ENCODE measurements at places on chromosomes 7 and 10.

DNA sequence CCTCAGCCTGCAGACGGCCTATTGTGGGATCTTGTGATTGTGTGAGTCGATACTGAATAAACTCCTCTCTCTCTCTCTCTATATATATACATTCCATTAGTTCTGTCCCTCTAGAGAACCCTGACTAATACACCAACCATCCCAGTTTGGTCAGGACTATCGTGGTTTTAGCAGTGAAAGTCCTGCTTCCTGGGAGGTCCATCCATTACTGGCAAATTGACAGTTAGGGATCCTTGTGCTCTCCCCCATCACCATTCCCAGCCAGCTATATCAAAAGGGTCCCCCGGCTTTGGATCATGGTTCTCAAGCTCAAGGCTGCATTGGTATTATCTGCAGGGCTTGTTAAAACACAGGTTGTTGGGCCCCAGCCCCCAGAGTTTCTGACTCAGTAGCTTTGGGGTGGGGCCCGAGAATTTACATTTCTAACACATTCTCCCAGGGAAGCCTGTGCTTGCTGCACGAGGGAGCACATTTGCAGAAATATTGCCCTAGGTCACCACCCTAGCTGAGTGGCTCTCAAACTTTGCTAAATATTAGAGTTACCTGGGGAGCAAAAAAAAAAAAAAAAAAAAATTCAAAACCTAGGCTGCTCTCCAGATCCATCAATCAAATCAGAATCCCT lies 899.1 kb upstream of the AUTS2 start:
- no peak for DNase-seq

DNA sequence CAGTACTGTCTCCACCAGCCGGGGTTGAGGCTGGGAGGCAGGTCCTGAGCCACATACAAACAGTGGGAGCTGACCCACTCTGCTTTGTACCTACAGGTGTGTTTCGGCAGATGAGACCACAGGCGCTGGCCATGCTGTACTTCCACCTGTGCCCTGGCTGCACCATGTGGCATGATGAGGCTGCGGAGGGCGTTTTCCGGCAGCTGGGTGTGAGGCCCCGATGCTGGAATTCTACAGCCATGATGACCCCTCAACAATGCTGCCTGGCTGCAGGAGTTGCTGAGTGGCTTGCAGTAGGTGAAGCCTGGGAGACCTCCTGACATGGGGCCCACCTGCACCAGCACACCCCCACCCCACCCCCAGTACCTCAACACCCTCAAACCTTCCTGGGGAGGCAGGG lies 18.0 kb downstream of the IMPDH1 start:
- DNase-seq, result no peak

- no peak for DNase-seq
Measured at GRCh38 chr10:110432084-110432483, 65.6 kb upstream of the DUSP5 start.

DNA sequence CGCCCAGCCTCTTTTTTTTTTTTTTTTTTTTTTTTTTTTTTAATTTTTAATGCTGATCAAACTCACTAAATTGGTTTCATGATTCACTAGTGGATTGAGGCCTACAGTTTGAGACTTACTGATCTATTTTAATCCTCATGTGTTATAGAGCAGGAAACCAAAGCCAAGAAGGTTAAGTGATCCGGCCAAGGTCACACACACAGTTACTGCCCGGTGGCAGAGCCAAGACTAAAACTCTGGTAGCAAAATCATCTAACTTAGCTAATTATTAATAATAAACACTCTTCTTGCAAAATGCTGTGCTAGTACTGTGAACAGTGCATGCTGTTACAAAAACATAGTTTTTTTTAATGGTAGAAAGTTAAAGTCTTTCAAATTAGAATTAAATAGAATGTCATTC lies 188.3 kb upstream of the NFE2L3 start:
- no peak for DNase-seq

DNA sequence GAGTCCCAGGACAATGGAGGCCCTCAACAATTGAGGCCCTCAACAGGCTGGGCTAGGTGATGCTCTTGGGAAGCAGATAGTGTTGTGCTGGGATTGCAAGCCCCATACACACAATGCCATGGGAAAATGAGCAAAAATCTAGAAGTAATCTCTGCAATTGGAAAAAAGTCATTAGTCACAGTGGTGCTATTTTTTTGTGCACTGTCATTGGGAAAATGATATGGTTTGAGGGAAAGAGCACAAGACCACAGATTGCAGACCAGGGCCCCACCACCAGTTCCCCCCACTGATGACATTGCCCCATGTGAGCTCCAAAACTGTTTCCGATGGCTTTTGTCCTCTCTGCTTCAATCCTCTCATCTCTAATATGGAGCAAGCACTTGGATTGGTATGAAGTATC lies 1.9 kb downstream of the KCTD7 start:
- DNase-seq, result no peak

DNA sequence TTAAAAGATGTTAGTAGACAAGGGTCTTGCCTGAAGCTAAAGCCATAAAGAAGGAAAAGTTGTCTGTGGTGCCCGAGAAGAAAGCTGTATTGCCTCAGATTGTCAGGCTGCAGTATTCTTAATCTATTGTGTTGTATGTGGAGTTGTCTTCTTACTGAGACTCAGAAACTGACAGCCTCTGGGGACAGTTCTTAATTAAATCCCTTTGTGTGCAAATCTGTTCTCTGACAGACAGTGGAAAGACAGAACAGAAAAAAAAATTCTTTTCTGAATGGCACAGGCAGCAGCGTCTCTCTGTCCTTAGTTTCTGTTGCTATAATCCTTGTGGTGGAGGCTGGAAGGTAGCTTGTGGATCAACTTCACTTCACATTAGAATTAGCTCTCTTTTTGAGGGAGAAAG lies 16.8 kb downstream of the VWC2 start:
- DNase-seq, result no peak

DNA sequence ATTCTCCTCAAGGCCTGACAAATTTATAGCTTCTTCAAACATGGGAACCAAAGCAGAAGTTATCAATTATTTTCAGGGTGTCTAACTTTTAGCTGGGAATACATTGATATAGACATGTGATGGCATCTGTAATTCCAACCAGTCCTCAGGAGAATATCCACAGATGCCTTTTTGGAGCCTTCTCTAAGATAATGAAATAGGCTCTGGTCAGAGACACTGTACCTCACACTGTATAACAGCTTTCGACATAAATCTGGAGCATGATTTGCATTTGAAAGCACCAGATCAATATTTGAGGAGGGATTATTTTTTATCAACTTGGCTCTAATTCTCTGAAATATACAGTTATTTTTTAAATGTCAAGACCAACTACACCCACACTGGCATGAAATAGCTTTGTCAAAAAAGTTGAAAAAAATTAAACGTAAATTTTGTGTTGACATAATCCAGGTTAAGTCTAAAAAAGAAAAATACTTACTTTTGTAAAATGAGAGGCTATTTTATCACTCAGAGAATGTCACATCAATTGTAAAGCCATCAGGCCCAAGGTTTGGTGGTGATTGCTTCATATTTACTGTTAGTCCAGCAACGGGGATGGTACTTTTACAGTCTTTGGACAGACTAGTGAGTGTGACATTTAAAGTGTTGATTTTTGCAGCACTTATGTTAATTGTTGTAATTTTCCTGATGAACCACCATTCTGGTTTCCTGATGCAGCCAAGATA lies 177.0 kb upstream of the SP8 start:
- DNase-seq, result no peak

DNA sequence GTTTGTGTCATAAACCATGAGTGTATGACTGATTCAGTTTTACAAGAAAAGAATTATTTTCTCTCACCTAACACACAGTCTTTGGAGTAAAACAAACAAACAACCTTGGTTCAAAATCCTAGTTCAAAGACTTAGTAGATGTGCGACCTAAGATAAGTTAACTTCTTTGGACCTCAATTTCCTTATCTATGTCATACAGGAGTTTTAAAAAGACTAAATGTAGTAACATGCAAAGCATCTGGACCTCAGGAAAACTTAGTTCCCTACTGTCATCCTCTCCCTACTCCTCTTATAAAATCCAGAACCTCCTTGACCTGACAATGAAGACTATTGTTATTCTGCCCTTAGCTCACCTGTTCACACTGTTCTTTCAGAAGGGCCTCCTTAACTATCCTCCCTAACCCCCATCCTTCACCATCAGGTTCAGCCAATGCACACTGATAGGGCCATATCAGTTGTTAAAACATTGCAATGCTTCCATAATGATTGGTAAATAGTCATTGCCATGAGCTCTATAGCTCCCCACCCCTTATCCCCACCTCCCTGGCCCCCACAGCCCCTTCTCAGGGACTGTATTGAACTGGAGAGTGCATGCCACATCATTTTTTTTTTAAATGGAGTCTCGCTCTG lies 28.8 kb upstream of the CCNJ start:
- no peak for DNase-seq

DNA sequence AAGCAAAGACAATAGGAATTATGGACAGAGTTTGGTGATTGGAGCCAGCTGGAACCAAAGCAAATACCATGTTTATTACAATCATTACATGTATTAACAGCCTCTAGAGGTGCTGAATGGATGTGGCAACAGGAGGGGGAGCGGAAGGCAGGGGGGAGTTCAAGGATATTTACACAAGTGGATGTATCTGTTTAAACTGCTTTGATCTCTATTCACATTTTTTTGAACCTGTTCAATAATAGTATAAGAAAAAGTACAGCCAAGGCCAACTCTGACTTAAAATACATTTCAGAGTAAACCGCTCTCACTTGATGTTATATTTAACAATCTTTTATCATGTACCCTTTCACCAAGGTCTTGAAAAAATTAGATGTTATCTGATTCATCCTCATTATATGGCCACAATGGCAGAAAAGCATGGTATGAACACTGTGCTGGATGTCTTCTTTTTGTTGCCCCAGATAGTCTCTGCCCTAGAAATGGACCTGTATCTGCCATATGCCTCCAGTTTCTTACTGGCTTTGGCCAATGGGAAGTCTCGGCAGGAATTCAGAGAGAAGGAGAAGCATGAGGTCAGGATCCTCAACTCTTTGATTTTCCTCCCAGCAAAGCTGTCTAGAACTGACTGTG lies 88.2 kb upstream of the FAM133B start:
- no peak for DNase-seq

DNA sequence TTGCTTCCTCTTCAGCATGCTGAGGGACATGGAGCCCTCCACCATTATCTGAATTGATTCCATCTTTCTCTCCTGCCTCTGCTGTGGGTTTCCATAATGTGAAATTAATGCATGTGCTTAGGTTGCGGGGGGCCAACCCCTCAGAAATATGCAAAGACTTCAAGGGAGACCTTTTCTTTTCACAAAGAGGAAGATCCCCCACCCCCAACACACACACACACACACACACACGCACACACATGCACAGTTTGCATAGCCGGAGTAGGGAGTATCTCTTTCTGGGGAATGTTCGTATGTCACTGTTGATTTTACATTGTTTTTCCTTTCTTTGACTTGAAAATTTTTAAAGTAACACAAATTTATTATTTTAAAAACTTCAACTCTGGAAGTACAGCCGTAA lies 193.5 kb downstream of the MGMT start:
- DNase-seq, result no peak

DNA sequence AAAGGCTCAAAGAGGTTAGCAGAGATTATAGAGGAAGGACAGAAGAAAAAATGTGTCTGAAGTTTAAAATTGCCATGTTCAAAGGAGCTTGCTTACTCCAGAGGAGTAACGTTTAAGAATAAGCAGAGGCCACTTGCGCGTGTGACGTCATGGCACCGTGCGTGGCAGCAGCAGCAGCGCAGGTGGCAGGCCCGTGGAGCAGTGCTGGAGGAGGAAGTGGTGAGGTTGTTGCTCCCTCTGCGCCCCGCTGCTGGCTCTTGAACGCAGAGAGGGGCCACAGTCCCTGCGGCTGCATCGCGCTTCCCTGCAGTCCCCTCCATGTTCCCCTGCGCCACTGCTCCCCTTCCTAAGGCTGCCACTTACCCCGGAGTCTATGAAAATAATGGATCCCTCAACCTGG lies 37.5 kb downstream of the GDI2 start:
- no peak for DNase-seq

- no peak for DNase-seq
Measured at GRCh38 chr10:84398696-84399095, 70.3 kb downstream of the CCSER2 start.

DNA sequence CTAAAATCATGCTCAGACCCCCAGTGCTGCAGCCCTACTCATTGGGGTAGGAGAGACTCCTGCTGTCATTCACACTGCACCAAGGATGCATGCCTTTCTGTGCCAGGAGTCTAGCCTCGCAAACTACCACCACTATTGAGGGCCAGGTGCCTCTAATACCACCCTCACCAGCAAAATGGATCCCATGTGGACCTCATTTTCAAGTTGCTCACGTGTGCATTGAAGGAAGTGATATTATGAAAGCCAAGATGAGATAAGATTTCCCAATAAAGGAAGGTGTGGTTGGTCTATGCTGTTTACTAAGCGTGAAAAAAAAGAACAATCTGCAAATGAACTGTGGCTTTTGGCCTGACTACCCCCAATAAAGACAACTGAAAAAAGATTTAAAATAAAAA lies 7.2 kb upstream of the LAMTOR4 start:
- no peak for DNase-seq

GRCh38 chr7:542713-543500 lies 23.3 kb upstream of the PDGFA start:
- DNase-seq, result no peak

GRCh38 chr7:80017101-80017698 lies 117.4 kb upstream of the GNAI1 start:
- no peak for DNase-seq

DNA sequence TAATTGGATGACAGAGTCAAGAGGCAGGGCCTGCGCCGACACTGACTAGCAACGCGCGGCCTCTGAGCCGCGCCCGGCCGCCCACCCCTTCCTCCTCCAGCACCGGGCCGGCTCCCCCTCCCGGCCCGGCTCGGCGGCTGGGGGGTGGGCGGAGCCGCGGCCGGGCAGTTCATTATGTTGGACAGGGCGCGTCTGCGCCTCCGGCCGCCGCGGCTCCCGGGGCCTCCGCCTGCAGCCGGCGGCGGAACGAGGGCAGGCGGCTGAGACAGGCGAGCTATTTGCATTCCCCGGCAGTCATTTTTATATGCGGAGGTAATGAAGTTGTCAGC lies 106.7 kb downstream of the SNX10 start:
- DNase-seq, result peak; percentile 45

GRCh38 chr10:116352125-116352524 lies 27.9 kb downstream of the CCDC172 start:
- no peak for DNase-seq

- DNase-seq, result no peak
Measured at GRCh38 chr10:128161031-128161430, 34.8 kb upstream of the MKI67 start.

GRCh38 chr10:23413629-23414089 lies 25.2 kb upstream of the OTUD1 start:
- no peak for DNase-seq

GRCh38 chr7:42947521-42947920 lies 15.3 kb downstream of the MRPL32 start:
- no peak for DNase-seq

- DNase-seq, result no peak
Measured at GRCh38 chr7:81383846-81384245, 386.0 kb downstream of the HGF start.

DNA sequence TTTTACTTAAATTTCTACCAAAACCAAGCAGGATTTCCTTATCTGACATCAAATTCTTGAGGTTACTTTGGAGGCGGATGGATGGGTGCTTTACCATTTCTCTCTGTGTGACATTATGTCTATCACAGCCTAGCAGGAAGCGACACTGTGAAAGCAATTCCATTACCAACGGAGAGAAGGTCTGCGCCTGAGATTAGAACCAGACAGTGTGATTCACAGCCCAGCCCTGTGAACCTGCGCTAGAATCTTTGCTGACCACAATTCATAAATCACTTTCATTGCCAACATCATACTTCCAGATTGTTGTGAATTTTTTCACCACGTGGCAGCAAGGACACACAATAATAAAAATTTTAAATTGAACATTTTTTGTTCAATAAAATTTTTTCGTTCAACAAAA lies 126.5 kb downstream of the CUBN start:
- DNase-seq, result no peak

All from NCI-H2107 (cell line).